Neural crest cell (in vitro differentiated cells): ENCODE measurements at places on chromosomes 1 and 21. TPM values are rescaled to one million over a fixed set of nuclear protein-coding genes. Genes with fewer than 3 reads are reported as not detected.

Gene RCSD1
- 2.3 and 3.0 TPM in 2 replicates for total RNA-seq

Gene DHX9
- total RNA-seq, result 404 and 426 TPM in 2 replicates

Gene MX2
- not detected in 2 replicates for total RNA-seq

Gene TEDDM1
- not detected in 2 replicates for total RNA-seq

- no peak for DNase-seq
Observed at GRCh38 chr1:116558571-116558970, 12.3 kb downstream of the CD58 start.
